Bronchial epithelial cell (primary cell): ENCODE measurements at places on chromosomes 7 and 10.

- no peak for DNase-seq
These were observed 215.9 kb downstream of the MDFIC start for GRCh38 chr7:115137816-115138215.

DNA sequence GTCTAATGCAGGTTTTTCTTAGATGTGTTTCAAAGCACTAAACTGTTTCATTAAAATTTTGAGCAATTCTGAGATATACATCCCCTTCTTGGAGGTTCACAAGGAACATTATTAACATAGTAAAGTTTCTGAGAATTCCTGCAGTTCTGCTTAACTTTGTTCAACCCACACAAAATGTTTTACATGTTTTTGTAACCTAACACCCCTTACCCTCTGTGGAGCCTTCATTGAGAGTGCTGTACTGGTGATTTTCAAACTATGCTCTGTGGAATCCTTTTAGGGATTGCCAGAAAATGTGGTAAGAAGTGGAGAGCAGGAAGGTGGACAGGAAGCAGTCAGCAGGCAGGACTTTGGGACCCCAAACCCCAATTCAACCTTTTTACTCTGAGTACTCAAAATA lies 53.6 kb upstream of the ABCB5 start:
- no peak for DNase-seq

DNA sequence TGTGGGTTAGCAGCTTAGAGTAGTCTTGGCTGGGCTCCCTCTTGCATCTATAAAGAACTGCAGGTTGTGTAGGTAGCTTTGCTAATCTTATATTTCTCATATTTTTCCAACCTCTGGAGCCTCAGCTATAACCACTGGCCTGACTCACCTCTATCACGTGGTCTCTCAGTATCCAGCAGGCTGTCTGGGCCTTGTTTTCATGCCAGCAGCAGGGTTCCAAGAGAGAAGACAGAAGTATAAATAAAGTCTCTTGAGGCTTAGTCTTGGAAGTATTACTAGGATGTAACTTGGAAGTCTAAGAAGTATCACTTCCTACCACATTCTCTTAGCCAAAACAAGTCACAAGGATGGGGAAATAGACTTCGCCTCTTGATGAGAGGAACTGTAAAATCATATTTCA lies 73.3 kb downstream of the WIPF3 start:
- DNase-seq: no peak

GRCh38 chr7:221978-222715 lies 29.8 kb downstream of the FAM20C start:
- DNase-seq: no peak

- DNase-seq: no peak
These were observed 95.3 kb upstream of the ADO start for GRCh38 chr10:62709200-62709599.

- DNase-seq: no peak
These were observed 301.5 kb downstream of the ZEB1 start for GRCh38 chr10:31620226-31621151.

DNA sequence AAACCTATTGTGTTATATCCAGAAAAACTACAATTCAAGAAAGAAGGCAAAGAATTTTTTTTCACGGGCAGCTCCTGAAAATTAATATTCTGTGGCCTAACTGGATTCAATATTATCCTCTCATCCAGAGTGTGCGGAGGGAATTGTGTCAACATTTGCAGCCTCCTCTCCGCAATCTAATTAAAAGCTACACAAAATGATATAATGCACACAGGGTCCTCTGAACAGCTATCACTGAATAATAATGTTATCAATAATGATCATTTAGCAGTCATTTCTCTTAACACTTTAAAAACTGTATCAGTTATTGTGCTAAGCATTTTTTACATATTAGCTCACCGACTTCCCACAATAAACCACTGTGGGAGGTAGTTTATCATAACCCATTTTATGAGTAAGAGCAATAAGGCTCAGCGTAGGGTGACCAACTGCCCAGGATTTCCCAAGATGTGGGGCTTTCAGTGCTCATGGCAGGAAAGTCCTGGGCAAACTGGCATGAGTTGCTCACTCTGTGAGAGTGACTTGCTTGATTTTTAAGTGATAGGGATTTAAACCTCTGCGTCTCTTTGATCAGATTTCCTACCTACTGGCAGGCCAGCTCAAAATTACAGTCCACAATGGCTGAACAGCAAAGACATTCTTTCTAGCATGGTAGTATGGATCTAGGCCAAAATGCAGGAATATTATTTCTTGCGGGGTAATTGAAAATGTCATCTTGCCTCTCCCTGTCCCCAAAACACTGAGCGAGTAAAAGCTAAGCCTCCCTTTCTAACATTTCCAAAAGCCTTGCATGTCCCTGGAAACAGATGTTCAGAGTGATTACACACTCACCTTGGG lies 65.7 kb downstream of the AOAH start:
- peak; percentile 86 for DNase-seq

GRCh38 chr7:80681272-80681885 lies 42.9 kb downstream of the CD36 start:
- peak; percentile 47 for DNase-seq

GRCh38 chr10:62063795-62064472 lies 162.4 kb downstream of the ARID5B start:
- no peak for DNase-seq

- DNase-seq: peak; percentile 42
These were observed 118.7 kb downstream of the C10orf105 start for GRCh38 chr10:71600849-71601248.

DNA sequence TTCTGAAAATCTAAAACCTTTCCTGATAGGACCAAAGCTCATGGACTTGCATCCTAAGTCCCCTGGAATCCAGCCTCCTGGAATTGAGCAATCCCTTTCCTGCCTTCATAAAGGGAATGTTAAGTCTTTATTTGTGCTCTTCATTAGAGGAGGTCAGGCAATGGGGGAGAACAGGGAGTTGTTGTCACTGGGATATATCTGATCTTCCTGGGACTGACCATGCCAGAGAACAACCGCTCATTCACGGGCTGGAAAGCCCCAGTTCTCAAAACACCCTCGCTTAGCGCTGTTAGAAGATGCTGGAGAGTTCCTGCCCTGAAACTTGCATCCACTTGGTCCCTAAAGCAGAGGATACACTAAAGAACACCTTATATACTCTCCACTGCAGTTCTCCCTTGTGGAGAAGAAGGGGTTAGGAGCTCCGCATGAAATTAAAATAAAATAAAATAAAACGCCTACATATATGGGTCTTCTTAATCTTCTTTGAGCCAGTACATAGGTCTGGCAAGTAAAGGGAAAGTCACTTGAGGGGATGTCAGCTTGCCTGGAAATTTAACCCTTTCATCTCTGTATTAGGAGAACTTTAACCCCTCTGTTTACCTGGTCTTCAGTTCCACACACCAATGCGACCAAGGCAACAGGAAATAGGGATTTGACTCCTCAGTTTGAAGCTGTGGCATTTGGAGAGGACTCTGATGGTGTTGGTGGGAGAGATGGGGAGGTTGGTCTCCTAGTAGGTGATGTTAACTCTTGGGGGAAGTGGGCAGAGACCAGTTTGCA lies 1.2 kb downstream of the SORCS1 start:
- peak; percentile 1 for DNase-seq

GRCh38 chr7:96121752-96122151 lies 200.1 kb downstream of the SLC25A13 start:
- no peak for DNase-seq

- no peak for DNase-seq
These were observed 152.9 kb downstream of the CYP26A1 start for GRCh38 chr10:93226619-93227018.

GRCh38 chr7:1407892-1408291 lies 51.4 kb downstream of the MICALL2 start:
- no peak for DNase-seq

DNA sequence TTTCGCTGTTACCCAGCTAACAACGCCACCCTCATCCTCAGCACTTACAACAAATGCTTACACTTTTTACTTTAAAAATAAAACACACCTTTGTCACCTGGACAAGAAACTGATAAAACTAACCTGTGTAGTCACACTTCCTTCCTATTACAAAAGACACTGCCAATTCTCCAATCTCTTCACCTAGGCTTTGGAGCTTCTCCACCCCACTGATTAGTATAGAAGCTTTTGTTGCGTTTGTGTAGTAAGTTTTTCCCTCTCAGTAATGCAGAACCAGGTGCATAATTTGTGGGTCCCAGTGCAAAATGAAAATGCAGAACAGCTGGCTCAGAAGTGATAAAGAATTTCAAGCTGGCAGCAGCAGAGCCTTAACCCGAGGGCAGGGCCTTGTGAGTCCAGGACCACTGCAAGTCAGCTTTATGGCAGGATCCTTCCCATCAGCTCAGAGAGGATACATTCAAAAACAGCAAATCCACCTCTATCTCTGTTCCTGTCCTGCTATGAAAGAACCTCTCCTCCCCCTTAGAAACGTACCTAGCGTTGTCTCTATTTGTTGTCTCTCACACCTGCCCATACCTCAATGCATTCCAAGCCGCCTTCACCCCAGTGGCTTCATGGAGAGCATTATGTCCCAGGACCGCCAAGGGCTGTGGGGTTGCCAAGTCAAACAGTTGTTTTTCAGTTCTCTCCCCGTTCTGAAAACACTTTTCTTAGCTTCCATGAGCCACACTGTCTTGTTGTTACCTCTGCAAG lies 40.3 kb upstream of the EGFR start:
- DNase-seq: no peak

DNA sequence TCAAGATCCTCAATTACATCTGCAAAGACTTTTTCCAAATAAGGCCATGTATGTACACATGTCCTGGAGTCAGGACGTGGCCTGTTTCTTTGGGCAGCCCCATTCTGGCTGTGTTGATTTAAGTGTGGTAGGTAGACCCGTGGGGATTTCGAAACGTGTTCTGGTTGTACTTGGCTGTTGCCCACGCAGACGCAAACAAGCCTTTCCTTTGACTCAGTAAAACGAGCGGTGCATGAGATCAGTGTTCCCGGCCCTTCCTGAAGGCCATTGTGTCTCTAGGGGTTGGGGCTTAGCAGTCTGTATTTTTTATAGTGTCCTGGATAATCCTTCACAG lies 64.8 kb upstream of the DNAJB6 start:
- peak; percentile 99 for DNase-seq

DNA sequence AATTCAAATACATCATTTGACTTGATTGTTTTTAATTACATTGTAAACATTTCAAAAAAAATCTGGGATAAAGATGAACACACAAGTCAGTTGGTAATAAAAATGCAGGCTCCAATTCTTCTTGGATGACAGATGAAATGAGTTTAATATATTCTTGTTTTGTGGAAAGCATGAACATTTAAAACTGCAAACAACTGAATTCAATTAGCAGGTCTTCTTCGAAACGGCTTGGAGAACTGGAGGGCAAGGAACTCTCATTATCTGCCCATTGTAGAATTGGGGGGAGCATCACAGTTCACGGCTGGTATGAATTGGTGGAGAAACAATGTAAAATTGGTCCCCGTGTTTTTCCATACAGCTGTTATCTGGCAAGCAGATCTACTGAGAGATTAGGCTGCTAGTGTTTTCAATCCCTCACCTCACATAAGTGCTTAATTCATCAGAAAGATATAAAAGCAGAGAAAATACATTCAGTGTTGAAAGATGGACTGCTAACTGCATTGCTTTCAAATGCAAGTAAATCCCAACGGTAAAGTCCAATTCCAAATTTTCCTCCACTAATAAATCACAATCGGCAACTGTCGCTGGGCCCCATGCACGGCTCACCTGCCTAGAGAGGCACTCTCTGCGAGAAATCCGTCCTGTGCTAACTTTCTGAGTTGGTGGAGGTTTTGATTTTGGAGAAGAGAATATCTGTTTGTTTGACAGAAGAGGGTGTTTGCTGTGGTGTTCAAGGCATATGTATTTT lies 199.5 kb downstream of the ZNF438 start:
- no peak for DNase-seq

GRCh38 chr7:94939395-94939794 lies 32.0 kb downstream of the PPP1R9A start:
- DNase-seq: no peak

DNA sequence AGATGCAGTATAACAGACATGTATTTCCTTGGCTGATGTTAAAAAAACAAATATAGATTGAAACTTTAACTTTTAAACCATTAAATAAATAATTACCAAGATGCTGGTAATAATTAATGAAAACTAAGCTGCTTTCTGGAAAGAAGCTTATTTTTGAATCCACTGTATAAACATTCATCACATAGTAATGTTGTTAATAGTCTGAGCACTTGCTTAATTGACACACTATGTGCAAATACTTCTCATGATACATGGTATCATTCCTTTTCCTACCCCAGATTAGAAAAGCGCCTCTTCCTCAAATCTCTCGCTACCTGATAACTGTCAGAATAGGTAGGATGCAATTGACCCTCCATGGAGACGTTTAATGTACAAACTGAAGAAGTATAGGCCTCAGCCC lies 15.0 kb upstream of the COL28A1 start:
- no peak for DNase-seq

GRCh38 chr7:14902589-14903067 lies at the start of gene DGKB:
Gene DGKB, minus strand, starts transcription at chr7:14902751.
- no peak for DNase-seq

DNA sequence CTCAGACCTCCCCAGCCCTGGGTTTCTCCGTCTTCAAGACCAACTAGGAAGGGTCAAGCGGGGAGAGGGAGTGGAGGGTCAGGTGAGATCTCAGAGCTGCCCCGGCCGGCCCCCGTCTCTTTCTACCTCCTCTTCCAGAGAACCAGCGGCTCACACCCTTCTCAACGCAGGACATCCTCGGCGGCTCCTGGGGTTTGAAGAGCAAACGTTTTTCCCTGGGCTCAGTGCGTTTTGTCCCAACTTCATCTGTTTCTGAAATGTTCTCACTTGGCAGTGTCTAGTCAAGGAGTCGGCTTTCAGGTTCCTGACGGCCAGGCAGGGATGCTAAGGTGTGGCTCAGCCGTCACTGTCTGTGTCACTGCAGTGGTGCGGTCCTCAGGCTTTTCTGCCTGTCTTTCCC lies 416.4 kb upstream of the FOXK1 start:
- no peak for DNase-seq

GRCh38 chr10:71244431-71245419 lies 32.4 kb downstream of the UNC5B start:
- DNase-seq: peak; percentile 18

- peak; percentile 54 for DNase-seq
These were observed 147.3 kb downstream of the CELF2 start for GRCh38 chr10:11164803-11165590.

- peak; percentile 61 for DNase-seq
These were observed 6.0 kb downstream of the TSC22D4 start for GRCh38 chr7:100472854-100473499.

GRCh38 chr7:83270407-83270806 lies 107.7 kb upstream of the PCLO start:
- no peak for DNase-seq

DNA sequence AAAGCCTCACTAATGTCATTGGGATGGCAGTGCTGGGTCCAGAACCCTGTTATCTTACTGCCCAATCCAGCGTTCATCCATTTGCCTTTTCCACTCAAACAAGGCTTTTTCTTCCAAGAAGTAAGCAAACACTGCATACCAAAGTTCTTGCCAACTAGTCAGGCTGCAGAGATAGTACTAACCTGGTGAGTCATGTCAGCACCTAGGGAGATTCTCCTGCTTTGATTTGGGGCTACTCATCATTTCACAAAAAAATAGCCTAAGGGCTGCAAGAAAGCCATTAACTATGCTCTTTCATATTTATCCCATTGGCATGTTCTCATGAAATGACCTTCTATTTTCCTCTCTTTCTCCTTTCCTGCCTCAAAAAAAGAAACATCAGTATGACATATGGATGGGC lies 142.6 kb downstream of the TWIST1 start:
- DNase-seq: peak; percentile 85
